ENCODE measurements at places on chromosomes 1 and 21.

- DNase-seq: no peak
- H3K36me3 ChIP-seq: no peaks in the 10 kb centered on the region
- no peak overlapping the region for H3K4me3 ChIP-seq
- no peaks in the 10 kb centered on the region for H3K27me3 ChIP-seq
These were observed 375.7 kb downstream of the NPHP4 start for GRCh38 chr1:5616366-5617178.

DNA sequence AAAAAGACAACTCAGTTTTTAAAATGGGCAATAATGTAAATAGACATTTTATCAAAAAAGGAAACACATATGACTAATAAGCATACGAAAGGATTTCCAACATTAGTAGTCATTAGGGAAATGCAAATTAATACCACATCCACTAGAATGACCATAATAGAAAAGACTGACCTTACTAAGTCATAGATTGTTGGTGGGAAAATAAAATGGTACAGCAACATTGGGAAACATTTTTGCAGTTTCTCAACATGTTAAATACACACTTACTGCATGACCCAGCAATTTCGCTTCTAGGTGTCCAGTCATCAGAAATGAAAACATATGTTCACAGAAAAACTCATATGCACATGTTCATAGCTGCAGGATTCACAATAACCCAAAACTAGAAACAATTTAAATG, 29.9 kb upstream of the SLC44A3 start:
- no peak overlapping the region for H3K4me3 ChIP-seq
- no peaks in the 10 kb centered on the region for H3K27me3 ChIP-seq
- no peaks in the 10 kb centered on the region for H3K36me3 ChIP-seq
- no peak overlapping the region for H3K27ac ChIP-seq
- no peak for DNase-seq
- H3K4me1 ChIP-seq: peaks cover 24% of the 10 kb centered on the region

DNA sequence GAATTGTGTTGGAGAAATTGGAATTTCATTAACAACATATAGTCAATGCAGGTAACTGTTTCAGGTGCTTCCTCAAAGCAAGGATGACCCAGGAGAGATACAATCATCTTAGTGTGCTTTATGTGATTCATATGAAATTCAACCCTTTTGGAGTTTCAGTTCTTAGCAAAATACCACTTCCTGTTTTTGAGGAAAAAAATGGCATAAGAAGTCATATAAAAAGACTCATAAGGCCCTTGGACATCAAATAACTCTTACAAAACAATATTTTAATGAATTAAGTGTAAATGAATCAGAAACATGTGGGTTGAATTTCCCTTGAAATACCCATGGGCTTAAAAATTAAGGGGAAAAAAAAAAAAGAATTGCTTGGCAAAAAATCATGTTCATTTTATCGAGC, 926.6 kb downstream of the LTN1 start:
- no peak overlapping the region for H3K4me3 ChIP-seq
- H3K27ac ChIP-seq: no peak overlapping the region
- DNase-seq: no peak
- H3K36me3 ChIP-seq: no peaks in the 10 kb centered on the region

- no peak for DNase-seq
- no peaks in the 10 kb centered on the region for H3K4me1 ChIP-seq
- no peaks in the 10 kb centered on the region for H3K27me3 ChIP-seq
- H3K36me3 ChIP-seq: peaks cover 14% of the 10 kb centered on the region
These were observed 29.4 kb downstream of the CDK18 start for GRCh38 chr1:205533748-205534443.

All from ascending aorta (tissue), 2 donors.